Stimulated activated CD8-positive, alpha-beta memory T cell treated with anti-CD3 and anti-CD28 coated beads, Interleukin-7, amount 100 ng/mL, for 4 hours (primary cell): ENCODE measurements at places on chromosomes 7 and 10.

GRCh38 chr7:140053812-140054539 is 8.8 kb downstream of the PARP12 start:
- DNase-seq = no peak

GRCh38 chr7:12475362-12476063 is 71.8 kb upstream of the VWDE start:
- DNase-seq = no peak

GRCh38 chr7:114910787-114911186 is 11.1 kb upstream of the MDFIC start:
- DNase-seq = no peak

GRCh38 chr7:31791881-31792280 is 104.9 kb downstream of the PPP1R17 start:
- no peak for DNase-seq

DNA sequence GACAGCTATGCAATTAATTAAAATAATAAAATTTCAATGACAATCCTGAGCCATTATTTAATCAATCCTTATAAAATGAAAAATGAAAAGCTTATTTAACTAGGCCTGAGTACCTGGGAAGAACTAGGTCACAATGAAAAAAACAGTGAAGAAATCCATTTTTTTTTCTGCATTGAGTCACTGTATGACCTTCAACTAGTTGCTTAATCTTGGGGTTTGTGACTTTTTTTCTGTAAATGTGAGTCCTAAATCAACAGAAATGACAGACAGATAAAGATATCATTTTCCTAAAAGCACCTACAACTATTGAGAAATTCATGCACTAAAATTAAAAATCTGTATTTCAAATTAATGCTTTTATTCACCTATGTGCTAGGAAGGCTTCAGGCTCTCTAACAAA is 96.8 kb downstream of the TMEM26 start:
- no peak for DNase-seq

DNA sequence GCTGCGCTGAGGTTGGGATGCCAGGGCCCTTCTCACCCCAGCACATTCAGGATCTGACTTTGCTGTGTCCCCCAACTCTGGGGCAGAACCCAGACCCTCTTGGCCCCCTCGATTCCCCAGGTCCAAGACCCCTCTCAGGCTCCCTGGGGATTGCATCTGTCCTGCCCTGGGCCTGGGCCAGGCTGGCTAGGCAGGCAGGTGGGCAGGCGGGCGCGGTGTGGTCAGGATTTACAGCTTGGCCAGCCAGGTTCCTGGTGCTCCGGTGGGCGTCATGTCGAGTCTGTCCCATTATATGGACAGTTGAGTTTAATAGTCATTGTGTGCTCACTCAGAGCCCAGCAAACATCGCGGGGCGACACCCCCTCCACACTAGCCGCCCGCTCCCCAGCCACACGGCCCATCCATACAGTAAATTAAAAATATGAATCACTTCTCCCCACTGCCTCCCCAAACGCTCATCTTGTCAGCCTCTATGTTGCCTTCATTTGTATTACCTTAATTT is 23.5 kb downstream of the POLL start:
- no peak for DNase-seq

DNA sequence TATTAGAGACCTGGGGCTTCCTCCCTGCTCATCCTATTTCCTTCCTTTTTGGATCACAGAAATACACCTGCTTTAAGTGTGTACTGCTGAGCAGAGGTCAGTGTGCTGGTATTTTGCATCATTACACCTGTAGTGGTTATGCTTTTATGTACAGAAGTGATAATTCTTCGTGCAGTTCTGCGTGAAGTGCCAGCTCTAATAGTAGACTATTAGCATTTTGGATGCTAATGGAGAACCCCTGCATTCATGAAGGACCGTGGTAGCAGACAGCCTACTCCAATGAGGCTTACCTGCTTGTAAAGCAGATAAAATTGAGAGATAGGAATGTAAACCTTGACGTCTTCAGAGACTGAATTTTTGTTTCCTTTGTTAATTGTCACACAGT is 114.3 kb downstream of the CDK14 start:
- DNase-seq = no peak

DNA sequence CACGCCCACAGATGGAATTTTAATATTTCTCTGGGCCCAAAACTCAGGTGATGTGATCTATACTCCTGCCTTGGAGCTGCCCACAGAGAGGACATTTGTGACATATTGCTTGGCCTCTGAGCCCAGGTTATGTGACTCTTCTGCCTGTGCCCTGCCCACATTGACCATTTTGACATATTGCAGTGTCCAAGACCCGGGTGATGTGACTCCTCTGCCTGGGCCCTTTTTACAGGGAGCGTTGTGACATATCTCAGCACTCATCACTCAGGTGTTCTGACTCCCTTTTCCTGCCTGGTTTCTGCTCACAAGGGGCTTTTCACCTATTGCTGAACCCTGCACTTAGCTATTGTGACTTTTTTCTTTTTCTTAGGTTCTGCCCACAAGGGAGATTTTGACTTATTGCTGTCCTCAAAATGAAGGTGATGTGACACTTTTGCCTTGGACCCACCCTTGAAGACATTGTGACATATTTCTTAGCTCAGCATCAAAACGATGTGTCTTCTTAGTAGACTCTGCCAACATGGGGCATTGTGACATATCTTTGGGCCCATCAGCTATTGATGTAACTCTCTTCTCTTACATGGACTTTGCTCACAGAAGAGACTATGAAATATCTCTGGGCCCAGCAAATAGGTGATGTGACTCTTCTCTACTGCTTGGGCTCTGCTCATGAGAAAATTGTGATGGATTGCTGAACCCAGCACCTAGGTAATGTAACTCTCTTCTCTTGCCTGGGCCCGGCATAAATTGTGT is 11.0 kb upstream of the ZNF107 start:
- no peak for DNase-seq

GRCh38 chr7:157966490-157966889 is 621.1 kb downstream of the PTPRN2 start:
- no peak for DNase-seq

DNA sequence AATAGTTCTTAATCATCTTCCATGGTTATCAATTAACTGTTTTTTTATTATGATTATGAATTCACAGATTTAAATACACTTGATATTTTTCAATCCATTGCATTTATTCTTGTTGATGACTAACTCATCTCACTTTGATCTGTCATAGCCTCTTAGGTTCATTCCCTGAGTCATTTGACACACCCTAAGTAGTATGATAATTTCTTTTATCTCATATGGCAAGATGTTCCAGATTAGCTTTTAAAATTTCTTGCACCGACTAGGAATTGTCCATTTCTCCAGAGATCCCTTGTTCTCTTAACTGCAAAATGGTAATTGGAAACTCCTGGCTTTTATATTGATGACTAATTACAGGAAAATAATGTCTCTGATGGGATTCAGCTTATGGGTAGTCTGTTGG is 87.6 kb upstream of the CCDC6 start:
- DNase-seq = no peak

DNA sequence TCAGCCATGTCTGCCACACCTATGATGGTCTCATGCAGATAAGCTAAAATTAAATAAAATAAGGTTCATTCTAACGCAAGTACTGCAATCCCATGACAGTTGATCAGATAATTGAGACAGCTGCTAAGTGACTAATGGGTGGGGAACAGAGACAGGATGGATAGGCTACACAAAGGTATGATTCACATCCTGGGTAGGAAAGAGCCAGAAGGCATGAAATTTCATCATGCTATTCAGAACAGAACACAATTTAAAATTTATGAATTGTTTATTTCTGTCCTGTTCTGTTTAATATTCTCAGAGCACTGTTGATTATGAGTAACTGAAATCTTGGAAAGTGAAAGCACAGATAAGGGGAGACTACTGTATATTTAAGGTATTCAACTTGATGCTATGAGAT is 381.8 kb upstream of the SORCS1 start:
- no peak for DNase-seq

DNA sequence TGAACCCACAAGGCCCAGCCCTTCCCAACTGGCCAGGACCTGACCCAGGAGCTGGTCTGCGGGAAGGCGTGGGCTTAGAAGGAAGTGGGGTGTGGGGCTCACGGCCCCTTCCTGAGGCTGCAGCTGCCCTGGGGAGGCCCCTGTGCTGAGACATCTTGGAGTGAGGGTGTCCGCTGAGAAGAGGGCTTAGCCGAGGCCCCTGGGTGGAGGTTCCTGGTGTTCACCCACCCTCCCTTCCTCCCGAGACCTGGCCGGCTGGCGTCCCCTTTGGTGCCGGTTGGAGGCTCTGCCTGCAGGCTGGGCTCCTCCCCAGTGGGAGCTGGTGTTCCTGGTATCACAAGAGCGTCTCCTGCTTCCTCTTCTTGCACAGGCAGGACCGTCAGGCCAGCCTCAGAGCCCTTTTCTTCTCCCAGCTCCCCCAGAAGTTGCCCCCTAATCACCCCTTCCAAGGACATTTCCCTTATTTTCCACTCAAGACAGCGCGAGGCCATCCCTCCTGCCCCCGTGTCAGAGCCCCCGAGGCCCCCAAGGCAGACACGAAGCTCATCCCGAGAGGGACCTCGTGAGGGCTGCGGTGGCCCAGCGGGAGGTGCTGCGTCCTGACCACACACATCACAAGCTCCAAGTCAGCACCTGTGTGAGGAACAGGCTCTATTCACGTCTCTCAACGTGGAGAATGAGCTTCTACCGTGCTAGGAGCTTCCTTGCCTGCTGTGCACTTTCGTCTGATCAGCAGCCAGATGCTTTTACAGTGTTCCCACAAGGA is 25.1 kb upstream of the FAM20C start:
- DNase-seq = no peak

GRCh38 chr10:91090761-91091529 is 129.5 kb upstream of the PCGF5 start:
- no peak for DNase-seq

- DNase-seq = no peak
Observed at GRCh38 chr7:109616551-109617069, 1046.9 kb downstream of the DNAJB9 start.

- DNase-seq = no peak
Observed at GRCh38 chr10:70169011-70169410, 1.3 kb downstream of the SAR1A start.

DNA sequence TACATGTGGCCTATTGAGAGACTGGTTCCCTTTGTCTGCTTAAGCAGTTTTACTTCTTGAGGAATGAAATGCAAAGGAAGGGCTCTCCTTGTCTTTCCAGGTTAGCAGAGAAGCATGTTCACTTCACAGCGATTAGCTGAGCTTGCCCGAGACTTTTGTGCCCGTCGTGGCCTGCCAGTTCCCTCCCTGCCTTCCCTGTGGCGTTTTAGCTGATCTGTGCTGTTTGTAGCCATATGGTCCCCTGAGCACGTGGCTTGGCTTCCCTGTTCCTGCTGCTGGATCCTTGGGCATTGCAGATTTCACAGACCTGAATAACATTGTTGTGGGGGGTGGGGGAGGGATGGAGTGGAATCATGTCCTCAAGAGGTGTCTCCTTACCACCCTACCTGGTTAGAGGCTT is 61.8 kb downstream of the SND1 start:
- DNase-seq = no peak

- DNase-seq = no peak
Observed at GRCh38 chr10:123614888-123615287, 51.3 kb upstream of the GPR26 start.

- DNase-seq = no peak
Observed at GRCh38 chr7:17305387-17306171, 7.1 kb downstream of the AHR start.

DNA sequence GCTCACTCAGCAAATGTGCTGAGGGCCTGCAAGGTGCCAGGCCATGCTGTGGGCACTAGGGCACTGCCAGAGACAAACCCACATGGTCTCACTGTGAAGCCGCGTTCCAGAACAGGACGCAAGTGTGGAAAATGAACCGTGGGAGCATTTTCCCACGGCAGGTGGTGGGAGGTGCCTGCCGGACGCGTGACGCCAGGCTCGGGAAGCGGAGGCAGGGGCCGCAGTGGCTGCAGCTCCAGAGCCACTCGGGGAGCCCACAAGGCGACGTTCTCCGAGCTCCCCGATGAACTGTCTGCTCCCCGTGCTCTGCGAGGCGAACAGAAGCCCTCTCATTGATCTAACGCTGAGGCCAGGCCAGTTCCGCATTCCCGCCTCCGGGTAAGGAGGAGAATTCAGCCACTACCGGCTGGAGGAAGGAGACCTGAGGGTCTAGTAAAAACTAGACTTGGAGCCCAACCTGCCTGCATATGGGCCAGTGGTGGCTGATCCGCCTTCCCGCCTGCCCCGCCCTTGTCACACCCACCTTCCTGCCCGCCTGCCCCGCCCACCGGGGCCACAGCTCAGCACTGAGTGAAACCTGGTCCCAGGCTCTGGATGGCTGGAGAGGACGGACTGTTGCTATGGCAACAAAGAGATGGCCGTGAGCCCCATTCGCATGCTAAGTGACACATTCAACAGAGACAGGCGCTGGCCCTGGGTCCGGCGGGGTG is 13.1 kb downstream of the ADGRA1 start:
- no peak for DNase-seq

GRCh38 chr10:119314061-119314460 is 106.7 kb downstream of the GRK5 start:
- no peak for DNase-seq

- DNase-seq = no peak
Observed at GRCh38 chr10:32446536-32447406, 831 bp downstream of the CCDC7 start.

DNA sequence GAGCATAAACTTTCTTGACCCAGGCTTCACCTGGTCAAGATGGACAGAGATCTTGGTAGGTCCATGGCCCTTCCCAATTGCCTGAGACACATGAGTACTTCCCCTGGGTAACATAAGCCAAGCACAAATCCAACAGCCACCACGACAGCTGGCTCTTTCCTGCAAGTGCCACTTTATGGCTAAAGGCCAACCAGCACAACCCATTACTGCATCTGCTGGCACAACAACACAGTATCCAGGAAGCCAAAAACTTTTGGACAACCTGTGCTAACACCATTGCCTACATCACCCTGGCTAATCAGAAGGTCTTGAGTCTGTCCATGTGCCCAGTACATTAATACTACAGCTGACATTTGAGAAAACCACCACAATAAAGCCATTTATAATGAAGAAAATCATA is 548.0 kb upstream of the SEMA3D start:
- no peak for DNase-seq
